PC-9 (cell line): ENCODE measurements at places on chromosomes 7 and 10. TPM values are rescaled to one million over a fixed set of nuclear protein-coding genes. Genes with fewer than 3 reads are reported as not detected.

The TUBB8 gene
- 0.53 and 0.59 TPM in 2 replicates for total RNA-seq

- H3K4me1 ChIP-seq = no peaks in the 10 kb centered on the region
- DNase-seq = no peak
- H3K4me3 ChIP-seq = no peak overlapping the region
- H3K27me3 ChIP-seq = peaks cover 97% of the 10 kb centered on the region
These were observed 13.7 kb downstream of the CDHR1 start for GRCh38 chr10:84208023-84208422.

GRCh38 chr7:44191171-44191570 is 1.9 kb upstream of the GCK start:
- no peaks in the 10 kb centered on the region for H3K36me3 ChIP-seq
- no peak for DNase-seq
- H3K27me3 ChIP-seq = no peaks in the 10 kb centered on the region
- no peak overlapping the region for H3K4me3 ChIP-seq
- no peak overlapping the region for H3K27ac ChIP-seq
- H3K4me1 ChIP-seq = peaks cover 3% of the 10 kb centered on the region; the same call in 1 of the 2 replicates

GRCh38 chr10:131898061-131898460 is 2.7 kb upstream of the PPP2R2D start:
- H3K27me3 ChIP-seq = peaks cover 13% of the 10 kb centered on the region; the same call in 1 of the 2 replicates
- no peaks in the 10 kb centered on the region for H3K36me3 ChIP-seq
- DNase-seq = no peak
- H3K4me3 ChIP-seq = no peak overlapping the region
- peaks cover 12% of the 10 kb centered on the region for H3K4me1 ChIP-seq
